ENCODE measurements at places on chromosomes 7 and 10.

GRCh38 chr10:28533186-28533564 is 257 bp downstream of the WAC start:
- DNase-seq, result no peak

- DNase-seq, result no peak
Observed at GRCh38 chr7:40041456-40041855, 91.4 kb downstream of the CDK13 start.

GRCh38 chr10:107611115-107611514 is 446.6 kb upstream of the SORCS1 start:
- no peak for DNase-seq

- DNase-seq, result no peak
Observed at GRCh38 chr7:79714081-79714480, 260.6 kb upstream of the MAGI2 start.

- DNase-seq, result no peak
Observed at GRCh38 chr7:3942816-3943745, 642.0 kb downstream of the SDK1 start.

All from stimulated activated CD4-positive, alpha-beta T cell treated with anti-CD3 and anti-CD28 coated beads, Interleukin-1b, Interleukin-23, amount 100 ng/mL, for 1 hour (primary cell).